ENCODE measurements at places on chromosomes 4 and X.

GRCh38 chr4:109451544-109452273 is 18.1 kb downstream of the SEC24B start:
- DNase-seq: no peak

DNA sequence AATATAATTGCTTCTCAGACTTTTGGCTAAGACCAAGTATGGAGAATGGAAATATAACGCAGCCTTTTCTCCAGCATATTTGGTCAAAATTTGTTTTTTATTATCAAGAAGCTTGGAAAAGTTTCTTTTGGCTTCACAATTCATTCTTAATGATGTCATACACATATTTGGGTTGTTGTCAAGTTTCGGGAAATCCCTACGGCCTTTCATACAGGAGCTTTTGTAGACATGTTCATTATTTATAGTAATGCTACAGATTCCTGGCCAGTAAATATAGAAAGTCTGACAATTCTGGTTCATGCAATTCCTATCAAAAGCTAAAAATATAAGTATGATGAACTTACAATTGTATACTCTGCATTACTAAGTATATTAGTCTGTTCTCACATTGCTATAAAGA is 112.9 kb downstream of the IRF2 start:
- DNase-seq: no peak

DNA sequence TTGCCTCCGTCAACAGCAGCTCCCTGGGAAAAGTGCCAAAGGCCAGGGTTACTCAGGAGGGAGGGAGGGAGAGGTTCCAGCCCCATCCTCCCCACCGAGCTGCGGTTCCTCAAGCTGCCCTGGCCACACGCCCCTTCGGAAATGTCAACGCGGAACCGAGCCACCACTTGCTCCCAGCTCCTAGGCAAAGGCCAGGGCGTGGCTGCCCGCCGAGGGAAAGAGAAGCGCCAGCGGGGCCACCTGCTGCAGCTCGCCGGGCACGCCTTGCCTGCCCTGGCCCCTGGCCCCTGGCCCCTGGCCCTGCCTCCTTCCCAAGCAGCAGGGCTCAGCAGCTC is 15.3 kb downstream of the SLC6A8 start:
- DNase-seq: no peak

GRCh38 chr4:170853422-170854021 is 763.8 kb upstream of the AADAT start:
- DNase-seq: peak; percentile 1

GRCh38 chrX:119177278-119177677 is 49.7 kb upstream of the KIAA1210 start:
- DNase-seq: no peak
